ENCODE measurements at places on chromosomes 7 and 10. TPM values are rescaled to one million over a fixed set of nuclear protein-coding genes. Genes with fewer than 3 reads are reported as not detected.

DNA sequence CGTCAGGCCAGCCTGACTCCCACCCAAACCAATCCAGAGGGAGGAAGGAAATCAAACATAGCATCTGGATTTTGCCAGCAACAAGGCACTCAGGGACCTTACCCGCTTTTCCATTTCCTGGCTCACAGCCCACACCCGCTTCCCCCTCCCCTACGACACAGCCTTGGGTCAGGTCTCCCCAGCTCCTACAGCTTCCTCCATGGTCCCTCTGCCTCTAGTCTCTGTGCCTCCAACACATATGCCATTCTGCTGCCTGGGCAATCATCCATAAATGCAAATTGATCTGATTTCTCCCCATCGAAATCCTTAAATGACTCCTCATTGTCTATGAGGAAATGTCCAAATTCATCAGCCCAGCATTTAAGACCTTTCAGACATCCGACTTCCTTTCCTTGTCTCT, 53.2 kb upstream of the CUX1 start:
- no peak overlapping the region for H3K4me3 ChIP-seq
- H3K27ac ChIP-seq: no peak overlapping the region
- DNase-seq: no peak
- no peaks in the 10 kb centered on the region for H3K36me3 ChIP-seq

- H3K36me3 ChIP-seq: no peaks in the 10 kb centered on the region
- H3K4me1 ChIP-seq: no peaks in the 10 kb centered on the region
- H3K4me3 ChIP-seq: no peak overlapping the region
- no peaks in the 10 kb centered on the region for H3K27me3 ChIP-seq
Measured at GRCh38 chr10:104935656-104936055, 294.6 kb downstream of the SORCS3 start.

GRCh38 chr7:100706672-100707311, 871 bp downstream of the POP7 start:
- DNase-seq: peak; percentile 65
- no peak overlapping the region for H3K27ac ChIP-seq
- H3K27me3 ChIP-seq: no peaks in the 10 kb centered on the region
- H3K36me3 ChIP-seq: peaks cover 13% of the 10 kb centered on the region

DNA sequence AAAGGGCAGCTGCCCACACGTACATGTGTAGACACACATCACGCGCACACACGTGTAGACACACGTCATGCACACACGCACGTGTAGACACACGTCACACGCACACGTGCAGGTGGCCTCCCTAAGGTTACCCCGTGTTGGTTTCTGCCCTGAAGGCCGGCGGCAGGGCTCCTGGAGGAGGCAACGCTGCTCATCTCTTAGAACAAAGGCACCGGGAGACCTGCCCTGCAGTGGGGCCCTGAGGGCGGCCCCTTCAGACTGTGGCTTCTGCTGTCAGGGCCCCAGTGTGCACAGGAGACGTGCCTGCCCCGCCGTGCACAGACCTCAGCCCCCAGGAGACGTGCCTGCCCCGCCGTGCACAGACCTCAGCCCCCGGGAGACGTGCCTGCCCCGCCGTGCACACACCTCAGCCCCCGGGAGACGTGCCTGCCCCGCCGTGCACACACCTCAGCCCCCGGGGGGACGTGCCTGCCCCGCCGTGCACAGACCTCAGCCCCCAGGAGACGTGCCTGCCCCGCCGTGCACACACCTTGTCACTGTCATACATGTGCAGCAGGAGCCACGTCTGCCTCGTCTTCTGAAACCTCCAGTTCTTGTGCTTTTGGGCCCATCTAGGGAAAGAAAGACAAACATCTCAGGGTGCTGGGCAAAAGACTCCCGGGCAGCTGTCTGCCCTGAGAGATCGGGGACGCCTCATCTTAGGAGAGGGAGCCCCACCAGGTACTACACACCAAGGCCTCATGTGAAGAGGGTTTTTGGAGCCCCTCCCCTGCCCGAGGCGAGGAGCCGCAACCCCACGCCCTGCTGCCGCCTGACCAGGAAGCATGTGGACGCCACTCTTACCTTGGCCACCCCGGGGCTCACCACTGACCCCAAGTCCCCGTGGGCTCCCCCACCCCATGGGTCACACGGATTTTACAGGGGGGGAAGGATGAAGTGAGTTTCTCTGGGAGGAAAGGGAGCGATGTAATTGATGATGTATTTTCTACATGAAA, 17.3 kb downstream of the CYP2W1 start:
- peaks cover 9% of the 10 kb centered on the region for H3K36me3 ChIP-seq
- H3K27ac ChIP-seq: peak overlapping the region; percentile 60
- no peaks in the 10 kb centered on the region for H3K27me3 ChIP-seq
- H3K4me3 ChIP-seq: no peak overlapping the region
- no peaks in the 10 kb centered on the region for H3K4me1 ChIP-seq

DNA sequence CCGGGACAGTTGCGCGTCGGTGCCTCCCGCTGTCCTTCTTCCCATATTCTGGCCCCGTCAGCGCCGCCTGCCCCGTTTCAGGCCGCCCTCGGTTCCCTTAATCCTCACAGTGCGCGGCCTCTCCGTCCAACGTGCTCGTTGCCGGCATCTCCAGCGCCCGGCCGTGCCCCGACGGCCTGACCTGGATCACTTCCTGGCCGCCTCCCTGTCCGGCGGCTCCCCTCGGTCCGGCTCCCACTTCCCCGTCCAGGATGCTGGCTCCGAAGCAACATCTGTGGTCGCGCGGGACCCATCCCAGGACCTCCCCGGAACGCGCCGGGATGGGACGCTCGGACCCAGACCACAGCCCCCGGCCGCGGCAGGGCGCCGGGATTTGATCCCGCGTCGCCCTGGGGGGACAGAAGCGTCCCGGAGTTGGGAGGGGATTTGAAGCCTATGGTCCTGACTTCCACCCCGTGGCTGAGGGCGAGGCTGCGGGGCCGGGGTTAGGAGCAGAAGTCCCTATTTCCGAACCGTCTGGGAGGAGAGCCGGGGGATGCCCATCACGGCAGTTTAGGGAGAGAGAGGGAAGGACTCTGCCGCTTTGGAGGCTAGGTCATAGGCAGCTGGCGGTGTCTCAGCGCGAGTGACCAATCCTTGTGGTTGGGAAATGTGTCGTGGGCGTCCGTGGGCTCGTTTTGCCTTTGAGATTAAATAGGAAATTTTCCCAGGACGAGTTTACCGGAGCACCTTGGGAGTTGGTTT, 53.8 kb downstream of the KCTD7 start:
- H3K27ac ChIP-seq: no peak overlapping the region
- no peaks in the 10 kb centered on the region for H3K4me1 ChIP-seq
- DNase-seq: no peak
- H3K36me3 ChIP-seq: peaks cover 2% of the 10 kb centered on the region

The ADAM12 gene
- 0.46 TPM for total RNA-seq

The CYP3A7 gene
- total RNA-seq: not detected

The C10orf71 gene
- 0.09 TPM for total RNA-seq
